Left renal pelvis (tissue), 4 donors: ENCODE measurements at places on chromosomes 11 and 22. TPM values are rescaled to one million over a fixed set of nuclear protein-coding genes. Genes with fewer than 3 reads are reported as not detected.

GRCh38 chr11:103892603-103893002 lies 143.8 kb upstream of the DDI1 start:
- no peak for DNase-seq

DNA sequence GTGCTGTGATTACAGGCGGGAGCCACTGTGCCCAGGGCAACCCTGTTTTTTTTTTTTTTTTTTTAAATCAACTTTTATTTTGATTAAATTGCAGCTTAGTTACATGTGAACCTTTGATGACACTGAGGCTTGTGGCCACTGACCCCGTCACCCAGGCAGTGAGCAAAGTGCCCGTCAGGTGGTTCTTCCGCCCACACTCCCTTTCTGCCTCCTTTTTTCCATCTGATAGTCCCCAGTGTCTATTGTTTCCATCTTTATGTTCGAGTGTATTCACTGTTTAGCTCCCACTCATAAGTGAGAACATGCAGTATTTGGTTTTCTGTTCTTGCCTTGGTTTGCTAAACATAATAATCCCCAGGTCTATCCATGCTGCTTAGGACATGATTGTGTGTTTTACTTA lies 110.9 kb upstream of the GRK3 start:
- no peak for DNase-seq

DNA sequence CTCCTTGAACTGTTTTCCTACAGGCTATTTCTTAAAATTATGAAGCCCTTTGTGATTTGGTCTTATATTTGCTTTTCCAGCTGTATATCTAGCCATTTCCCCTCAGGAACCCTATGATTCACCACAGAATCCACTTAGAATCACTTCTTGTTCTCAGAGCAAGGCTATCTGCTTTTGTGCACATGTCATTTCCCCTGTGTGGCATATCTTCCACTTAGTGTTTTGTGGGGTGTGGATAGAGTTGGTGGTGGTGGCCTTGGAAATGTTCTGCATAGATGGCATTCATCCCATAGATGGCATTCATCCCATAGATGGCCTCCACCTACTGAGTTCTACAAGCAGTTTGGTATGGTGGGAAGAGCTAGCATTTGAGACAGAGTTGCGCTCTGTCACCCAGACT lies 44.7 kb downstream of the SWAP70 start:
- DNase-seq = no peak

- DNase-seq = no peak
Measured at GRCh38 chr11:57235761-57236703, 1.0 kb downstream of the APLNR start.

DNA sequence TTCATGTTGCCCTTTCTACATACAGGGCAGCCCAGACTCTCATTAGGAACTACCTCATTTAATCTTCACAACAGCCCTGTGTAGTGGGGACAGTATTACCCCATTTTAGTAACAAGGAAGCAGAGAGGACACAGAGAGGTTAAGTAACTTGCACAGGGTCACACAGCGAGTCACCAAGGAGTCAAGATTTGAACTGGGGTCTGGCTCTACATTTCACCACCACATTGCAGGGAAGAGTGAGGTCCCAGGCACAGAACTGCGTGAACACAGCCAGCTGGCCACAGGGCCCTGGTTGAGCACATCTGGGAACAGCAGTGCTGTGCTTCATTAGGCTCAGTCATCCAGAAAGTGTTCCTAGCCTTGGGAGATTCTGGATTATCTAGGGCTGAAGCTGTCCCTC lies 45.4 kb upstream of the ISX start:
- DNase-seq = no peak

DNA sequence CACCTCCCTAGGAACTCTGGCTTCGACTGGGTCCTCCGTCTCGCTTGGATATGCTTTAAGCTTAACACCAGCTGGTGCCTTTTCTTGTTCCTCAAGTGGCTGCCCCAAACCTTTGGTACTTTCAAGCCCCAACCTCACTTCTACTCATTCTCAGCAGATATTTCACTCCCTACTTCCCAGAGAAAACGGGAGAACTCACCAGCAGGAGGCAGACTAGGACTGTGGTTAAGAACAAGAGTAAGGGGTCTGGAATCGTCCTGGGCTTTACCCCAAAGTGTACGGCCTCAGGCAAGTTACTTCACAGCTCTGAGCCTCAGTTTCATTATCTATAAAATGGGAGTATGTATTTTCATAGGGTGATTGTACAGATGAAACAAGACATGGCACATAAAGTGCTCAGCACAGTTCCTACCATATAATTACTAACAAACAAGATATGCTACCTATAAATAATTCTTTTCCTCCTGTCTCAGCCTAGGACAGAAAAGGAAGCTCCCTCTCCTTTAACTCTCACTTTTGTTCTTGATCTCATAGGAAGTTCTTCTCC lies 37.8 kb downstream of the PAMR1 start:
- DNase-seq = no peak

GRCh38 chr11:119691020-119691666 lies 37.9 kb downstream of the NECTIN1 start:
- no peak for DNase-seq

- no peak for DNase-seq
Measured at GRCh38 chr11:65454311-65454695, 31.7 kb downstream of the NEAT1 start.

DNA sequence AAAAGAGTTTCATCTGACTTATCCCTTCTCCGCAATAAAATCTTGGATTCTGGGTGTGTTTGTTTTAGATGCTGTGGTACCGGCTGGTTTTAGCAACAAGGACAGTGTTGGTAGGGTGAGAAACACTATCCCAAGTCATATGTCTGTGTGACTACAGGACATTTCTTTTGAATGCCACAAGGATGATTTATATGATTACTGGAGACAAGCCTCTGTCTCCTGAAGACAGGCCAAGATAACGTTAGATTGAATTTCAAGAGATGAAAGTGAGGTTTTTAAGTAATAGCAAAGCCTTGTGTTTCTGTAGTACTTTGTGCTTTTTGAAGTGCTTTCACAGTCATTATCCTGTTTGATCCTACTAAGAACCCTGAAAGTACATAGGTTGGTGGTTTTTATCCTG lies 101.6 kb downstream of the COMMD9 start:
- no peak for DNase-seq

DNA sequence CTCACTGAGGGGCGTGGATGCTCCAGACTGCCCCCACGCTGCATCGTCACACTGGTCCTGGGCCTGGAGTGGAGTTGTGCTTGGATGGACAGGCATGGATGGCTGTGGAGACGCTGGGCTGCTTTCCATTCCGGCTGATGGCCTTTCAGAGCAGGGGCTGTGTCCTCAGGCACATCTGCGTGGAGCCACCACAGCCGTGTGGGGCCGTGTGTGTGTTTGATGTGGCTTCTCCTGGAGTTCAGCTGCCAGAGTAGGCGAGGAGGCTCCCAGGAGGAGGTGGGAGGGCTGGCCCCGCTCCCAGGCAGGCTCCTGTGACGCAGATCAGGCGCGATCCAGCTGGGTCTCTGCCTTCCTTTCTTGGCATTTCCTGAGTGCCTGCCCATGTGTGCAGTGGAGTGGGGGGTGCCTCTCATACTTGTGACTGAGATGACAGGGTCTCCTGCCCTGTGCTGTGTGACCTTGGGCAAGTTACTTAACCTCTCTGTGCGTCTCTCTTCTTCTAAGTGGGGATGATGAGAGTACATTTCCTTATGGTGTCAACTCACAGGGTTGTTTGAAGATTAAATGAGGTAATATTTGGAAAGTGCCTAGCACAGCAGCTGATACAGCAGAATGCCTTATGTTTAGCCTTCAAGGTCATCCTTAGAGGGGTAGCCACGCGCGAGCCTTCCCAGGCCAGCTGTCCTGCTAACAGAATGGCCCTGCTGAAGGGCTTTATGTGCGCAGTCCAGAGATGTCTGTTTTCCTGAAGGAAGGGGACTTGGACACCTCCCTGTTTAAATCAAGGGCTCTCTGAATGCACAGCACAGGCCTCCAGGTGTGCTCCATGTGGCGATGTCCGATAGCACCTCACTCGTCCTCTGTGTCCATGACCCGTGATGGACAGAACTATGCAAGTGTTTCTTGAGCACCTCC lies 33.5 kb downstream of the GLB1L2 start:
- DNase-seq = no peak

DNA sequence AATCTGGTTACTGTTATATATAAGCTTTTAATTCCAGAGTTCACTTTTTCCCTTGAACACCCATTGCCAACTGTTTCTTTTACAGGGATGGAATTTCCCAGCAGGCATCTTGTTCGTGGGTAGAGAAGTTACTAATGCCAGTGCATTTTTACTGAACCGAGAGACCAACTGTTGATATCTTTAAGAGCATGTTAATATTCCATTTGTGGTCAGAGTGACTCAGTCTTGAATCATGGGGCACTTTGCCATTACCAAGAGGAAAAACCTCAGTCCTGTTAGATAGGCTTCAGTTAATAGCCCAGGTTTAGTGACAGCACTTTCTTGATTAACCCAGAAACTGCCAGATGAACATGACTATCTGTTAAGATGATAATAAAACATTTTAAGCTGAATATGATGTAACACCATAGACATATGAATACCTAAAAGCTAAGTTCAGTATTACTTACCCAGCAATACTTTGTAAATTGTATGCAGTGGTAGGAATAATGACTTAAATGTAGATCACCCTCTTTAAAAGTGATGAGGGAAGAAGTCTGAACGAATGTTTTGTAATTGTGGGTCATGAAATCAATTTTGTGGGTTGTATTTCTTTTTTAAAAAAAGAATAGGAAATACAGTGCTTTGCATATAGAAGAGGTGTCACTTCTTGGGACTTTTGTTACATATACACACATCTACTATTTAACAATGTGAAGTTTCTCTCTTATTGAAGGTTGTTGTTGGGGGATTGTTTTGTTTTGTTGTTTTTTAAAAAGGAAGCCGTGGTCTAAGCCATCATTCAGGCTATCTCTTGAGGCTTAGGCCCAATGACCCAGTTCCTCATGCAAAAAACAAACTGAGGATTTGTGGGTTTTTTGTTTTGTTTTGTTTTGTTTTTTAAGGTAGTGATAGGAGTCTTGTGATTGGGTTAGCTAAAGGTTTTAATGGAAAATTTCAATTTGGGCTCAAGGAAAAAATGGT lies 79.2 kb upstream of the GRIK4 start:
- no peak for DNase-seq

GRCh38 chr11:122879785-122880184 lies 2.8 kb upstream of the JHY start:
- DNase-seq = no peak

GRCh38 chr22:44202261-44202789 lies 21.6 kb downstream of the PARVG start:
- DNase-seq = no peak

GRCh38 chr11:116272181-116272789 lies 500.5 kb downstream of the BUD13 start:
- no peak for DNase-seq

DNA sequence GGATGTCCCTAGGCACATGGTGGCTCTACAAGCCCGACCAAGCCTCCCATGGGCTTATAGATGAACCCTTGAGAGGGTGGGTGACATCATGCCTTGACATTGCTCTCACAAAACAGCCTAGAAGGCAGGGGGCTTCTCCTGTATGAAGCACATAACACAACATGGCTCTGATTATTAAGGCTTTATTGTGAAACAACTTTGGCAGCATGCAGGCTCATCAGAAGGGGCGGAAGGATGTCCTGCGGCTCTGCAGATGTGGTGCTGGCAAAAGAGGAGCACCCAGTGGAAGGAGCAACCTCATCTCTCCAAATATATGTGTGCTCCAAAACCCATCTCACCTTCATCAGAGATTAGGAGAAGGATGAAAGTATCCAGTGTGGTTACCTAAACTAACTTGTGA lies 100.4 kb downstream of the MPPED2 start:
- DNase-seq = no peak

DNA sequence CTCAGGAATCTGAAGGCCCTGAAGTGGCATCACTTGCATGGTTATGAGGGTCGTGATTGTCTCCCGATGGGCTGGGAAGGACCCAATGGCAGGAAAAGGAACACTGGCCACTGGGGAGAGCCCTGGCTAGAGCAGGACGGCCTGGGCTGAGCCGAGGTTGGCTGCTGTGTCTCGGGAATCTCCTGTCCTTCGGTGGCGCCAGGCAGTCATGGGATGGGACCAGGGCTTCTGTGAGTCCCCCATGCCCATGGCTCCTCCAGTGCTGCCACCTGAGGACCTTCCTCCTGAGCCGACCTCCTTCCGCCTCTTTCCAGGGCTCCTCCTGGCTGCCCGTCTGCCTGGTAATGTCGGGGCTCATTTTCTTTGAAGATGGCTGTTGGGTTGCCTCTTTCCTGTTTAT lies 1394.0 kb downstream of the BRD1 start:
- DNase-seq = no peak

DNA sequence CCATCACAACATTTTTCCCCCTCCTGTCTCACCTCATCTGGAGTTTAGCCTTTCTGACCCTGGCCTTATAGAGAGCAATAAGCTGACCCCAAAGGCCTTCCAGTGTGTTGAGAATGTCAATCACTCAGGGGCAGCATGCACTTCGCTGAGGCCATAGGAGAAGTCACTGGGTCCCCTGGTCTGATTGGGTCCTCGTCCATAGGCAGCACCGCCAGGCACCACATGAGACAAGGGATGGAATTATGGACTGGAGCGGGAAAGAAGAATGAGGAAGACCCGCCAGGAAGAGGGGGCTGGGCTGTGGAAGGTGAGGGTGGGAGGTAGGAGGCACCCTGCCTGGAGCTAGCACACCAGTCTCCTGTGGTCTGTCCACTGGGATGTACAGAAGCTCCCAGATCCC lies 72.9 kb downstream of the DSCAML1 start:
- no peak for DNase-seq

DNA sequence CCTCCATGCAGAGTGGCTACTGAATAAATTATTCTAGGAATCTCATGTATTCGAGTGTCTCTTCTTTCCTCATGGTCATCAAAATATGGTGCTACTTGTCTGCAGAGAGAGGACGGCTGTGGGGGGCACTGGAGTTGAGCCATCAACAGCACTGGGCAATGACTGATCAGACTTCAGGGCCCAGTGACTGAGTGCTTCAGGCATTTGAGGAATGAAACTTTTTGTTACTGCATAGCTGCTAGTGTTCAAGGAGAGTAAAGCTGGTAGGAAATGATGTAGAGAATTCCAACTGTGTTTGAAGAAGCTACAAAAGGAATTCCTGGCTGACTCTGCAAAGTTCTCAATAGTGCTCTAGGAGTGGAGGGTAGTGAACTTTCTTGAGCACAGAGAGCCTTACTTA lies 277.7 kb downstream of the CADM1 start:
- DNase-seq = no peak

GRCh38 chr22:50610041-50610451 lies 9.5 kb downstream of the MAPK8IP2 start:
- no peak for DNase-seq

The MTMR2 gene
- 41.7 TPM for polyA plus RNA-seq

The TIGD3 gene
- 0.41 TPM for polyA plus RNA-seq

The OR51D1 gene
- polyA plus RNA-seq = not detected

The SPI1 gene
- polyA plus RNA-seq = 5.2 TPM

The TESMIN gene
- polyA plus RNA-seq = 22.0 TPM

The KCNA4 gene
- 0.79 TPM for polyA plus RNA-seq

The OR52I2 gene
- not detected for polyA plus RNA-seq

The STX5 gene
- 53.3 TPM for polyA plus RNA-seq

The CLCF1 gene
- polyA plus RNA-seq = 5.4 TPM

The FOLR1 gene
- 11.1 TPM for polyA plus RNA-seq
